Karpas-422 (cell line): ENCODE measurements at places on chromosomes 4 and X.

- no peak for DNase-seq
These were observed 117.3 kb downstream of the CHM start for GRCh38 chrX:85930099-85930498.

DNA sequence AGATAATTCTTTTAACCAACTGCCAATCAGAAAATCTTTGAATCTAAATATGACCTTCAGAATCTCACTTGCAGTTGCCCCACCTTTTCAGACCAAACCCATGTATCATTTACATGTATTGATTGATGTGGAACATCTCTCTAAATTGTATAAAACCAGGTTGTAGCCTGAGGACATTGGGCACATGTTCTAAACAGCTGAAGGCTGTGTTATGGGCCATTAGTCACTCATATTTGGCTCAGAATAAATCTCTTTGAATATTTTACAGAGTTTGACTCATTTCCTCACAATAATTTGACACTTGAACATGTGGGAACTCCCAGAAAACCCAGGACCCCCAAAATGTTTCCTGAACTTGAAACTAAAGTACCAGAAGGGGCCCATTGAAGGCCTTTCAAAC lies 58.7 kb downstream of the UGT2B10 start:
- no peak for DNase-seq

- DNase-seq: peak; percentile 91
These were observed 5.7 kb downstream of the TCEANC start for GRCh38 chrX:13658602-13659001.

GRCh38 chrX:49139713-49140112 lies 16.2 kb upstream of the GPKOW start:
- DNase-seq: no peak

- no peak for DNase-seq
These were observed 1825.1 kb upstream of the IGFBP7 start for GRCh38 chr4:58935332-58935731.

- DNase-seq: no peak
These were observed 33.6 kb upstream of the JAKMIP1 start for GRCh38 chr4:6233929-6234328.

DNA sequence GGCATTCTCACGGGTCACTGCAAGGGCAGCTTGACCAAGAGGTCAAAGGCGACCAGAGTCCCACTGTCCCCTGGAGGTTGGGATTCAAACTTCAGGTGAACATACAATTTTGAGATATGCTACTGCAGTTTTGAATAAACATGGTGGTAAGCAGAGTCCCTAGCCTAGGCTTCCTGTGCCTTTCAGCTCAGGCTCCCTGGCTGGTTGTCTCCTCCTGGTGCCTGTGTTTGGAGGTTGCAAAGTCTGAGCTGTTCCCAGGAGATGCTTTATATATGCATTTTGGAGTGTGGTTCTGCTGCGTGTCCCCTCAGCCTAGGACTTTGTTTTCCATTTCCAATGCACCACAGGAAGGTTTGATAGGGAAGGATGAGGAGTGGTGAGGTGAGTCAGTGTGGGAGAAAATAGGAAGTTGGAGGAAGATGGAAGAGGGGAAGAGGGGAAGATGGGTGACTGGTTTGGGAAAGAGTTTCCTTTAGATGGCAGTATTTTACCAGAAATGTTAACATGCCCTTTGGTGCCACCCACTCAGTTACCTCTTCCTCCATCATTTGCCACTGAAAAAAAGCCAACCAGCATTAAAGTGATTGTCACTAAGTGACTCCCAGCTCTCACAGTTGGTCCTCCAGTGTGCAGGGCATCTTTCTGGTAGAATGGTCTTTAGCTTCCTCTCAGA lies 211.7 kb upstream of the AGTR2 start:
- peak; percentile 57 for DNase-seq

- no peak for DNase-seq
These were observed 235.8 kb downstream of the TRAM1L1 start for GRCh38 chr4:116849620-116850019.

GRCh38 chr4:72314869-72315268 lies 254.2 kb downstream of the ADAMTS3 start:
- DNase-seq: no peak

DNA sequence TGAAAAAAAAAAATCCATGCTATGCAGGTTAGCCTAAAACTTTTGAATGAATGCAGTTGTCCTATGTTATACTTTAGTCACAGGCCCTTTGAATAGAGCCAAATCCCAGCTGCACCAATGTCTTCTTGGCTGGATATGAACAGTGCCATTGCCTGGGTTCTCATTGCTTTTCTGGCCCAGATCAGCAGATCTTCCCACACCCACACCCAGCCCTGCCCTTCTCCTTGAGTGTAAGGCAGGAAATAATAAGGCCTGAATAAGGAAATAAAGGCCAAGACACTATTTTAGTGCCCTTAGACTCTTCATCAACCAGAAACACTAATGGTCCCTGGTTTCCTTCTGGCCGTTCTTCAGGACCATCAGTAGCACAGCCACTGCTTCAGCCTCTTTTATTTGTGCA lies 66.6 kb downstream of the USP38 start:
- no peak for DNase-seq

- DNase-seq: peak; percentile 77
These were observed 9.1 kb downstream of the LAMTOR3 start for GRCh38 chr4:99885063-99885664.

DNA sequence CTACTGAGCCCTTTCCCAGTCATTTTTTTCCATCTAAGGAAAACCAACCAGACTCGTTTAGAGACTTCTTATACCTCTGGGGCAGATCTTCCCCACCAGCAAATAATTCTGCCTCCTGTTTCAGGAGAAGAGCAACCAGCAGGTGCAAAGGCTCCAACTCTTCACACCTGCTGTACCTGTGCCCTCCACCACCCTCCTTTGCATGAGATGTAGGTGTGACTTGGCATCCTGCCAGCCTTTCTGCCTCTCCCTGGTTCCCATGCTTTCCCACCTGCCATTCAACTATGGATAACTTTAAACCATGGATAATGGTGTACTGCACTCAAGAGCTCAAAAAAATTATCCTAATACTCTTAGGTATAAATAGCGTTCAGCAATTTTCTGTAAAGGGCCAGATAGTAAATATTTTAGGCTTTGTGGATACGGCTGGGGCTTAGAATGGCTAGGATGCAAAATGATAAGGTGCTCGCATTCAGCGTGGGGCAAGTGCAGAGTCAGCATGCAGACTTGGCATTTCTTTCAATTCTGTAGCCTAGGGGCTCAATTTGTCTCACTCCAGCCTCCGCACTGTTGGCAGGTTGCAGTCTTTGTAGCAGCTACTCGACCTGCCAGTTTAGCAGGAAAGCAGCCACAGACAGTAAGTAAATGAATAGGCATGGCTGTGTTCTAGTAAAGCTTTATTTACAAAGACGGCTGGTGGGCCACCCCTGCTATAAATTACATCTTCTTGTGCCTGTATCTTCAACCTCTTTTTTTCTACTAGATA lies 79.8 kb downstream of the HCCS start:
- DNase-seq: no peak

GRCh38 chr4:36392024-36392423 lies 110.6 kb downstream of the DTHD1 start:
- DNase-seq: no peak

DNA sequence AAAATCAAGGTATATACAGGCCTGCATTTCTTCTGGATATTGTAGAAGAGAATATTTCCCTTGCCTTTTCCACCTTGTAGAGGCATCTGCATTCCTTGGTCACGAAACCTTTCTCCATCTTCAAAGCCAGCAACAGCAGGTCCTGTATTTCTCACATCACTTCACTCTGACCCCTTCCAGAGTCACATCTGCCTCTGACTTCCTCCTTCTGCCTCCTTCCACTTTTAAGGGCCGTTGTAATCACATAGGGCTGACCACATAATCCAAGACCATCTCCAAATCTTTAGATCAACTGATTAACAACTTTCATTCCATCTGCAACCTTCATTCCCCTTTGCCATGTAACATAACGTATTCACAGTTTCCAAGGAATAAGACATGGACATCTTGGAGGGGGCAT lies 38.3 kb upstream of the NDP start:
- no peak for DNase-seq

DNA sequence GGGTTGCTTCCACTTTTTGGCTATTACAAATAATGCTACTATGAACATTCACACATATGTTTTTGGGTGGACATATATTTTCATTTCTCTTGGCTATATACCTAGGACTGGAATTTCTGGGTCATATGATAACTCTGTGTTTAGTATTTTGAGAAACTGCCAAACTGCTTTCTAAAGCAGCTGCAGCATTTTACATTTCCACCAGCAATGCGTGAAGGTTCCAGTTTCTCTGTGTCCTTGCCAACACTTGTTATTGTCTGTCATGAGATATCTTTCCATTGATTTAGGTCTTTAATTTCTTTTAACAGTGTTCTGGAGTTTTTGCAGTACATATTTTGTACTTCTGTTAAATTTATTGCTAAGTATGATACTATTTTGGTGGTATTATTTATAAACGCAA lies 48.3 kb downstream of the CLCN5 start:
- no peak for DNase-seq

DNA sequence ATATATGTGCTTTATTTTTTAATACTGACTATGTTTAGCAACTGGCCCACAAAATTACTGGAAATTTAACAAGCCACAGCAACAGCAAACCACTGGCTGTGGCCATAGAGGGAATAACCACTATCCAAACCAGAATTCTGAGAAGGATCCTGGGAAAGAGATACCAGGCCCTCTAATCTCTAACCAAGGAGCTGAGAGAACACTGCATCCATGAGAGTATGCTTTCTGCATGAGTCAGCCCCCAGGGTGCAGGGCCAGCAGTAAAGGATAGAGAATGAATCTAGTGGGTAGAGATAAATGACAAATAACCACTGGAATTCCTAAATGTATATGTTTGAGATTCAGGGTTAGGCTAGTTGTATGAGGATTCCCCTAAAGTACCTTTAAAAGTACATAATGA lies 221.8 kb downstream of the KIT start:
- no peak for DNase-seq

- peak; percentile 60 for DNase-seq
These were observed 377.1 kb upstream of the HS3ST1 start for GRCh38 chr4:11805842-11806241.

GRCh38 chr4:174332741-174333493 lies 49.2 kb downstream of the CEP44 start:
- no peak for DNase-seq

- DNase-seq: no peak
These were observed 118.5 kb upstream of the NWD2 start for GRCh38 chr4:37126051-37126450.

- DNase-seq: no peak
These were observed 991.3 kb downstream of the RAB28 start for GRCh38 chr4:12492730-12493393.

GRCh38 chr4:42543762-42544161 lies 113.1 kb downstream of the ATP8A1 start:
- no peak for DNase-seq

DNA sequence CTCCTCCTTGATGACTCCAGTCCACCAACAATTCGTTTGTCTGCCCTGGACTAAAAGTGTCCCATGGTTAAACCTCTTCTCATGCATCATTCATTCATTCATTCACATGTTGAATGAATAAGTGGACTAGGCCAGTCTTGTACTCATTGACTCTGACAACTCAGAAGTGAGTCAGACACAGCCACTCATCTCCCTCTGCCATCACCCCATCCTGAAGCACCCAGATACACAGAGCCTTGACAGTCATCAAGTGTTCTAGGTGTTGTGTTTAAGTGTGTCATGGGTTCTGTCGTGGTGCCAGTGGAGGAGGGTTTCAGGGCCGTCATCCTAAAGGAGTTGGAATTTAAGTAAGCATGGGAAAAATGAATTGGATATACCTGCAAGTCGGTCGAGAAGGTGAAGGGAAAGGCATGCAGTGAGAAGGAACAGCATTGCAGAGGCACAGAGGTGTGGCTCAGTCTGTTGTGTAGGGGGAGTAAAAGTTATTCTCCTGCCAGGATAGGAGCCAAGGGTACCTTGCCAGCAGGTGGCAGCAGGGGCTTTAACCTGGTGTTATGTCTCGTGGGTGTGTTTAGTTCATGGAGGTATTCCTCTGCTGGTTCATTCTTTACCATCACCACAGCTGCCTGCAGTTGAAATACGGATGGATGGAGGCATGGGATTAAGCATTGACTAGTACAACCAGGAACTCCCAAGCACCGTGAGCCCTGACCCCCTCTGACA lies 18.3 kb downstream of the MAGED2 start:
- DNase-seq: peak; percentile 64

DNA sequence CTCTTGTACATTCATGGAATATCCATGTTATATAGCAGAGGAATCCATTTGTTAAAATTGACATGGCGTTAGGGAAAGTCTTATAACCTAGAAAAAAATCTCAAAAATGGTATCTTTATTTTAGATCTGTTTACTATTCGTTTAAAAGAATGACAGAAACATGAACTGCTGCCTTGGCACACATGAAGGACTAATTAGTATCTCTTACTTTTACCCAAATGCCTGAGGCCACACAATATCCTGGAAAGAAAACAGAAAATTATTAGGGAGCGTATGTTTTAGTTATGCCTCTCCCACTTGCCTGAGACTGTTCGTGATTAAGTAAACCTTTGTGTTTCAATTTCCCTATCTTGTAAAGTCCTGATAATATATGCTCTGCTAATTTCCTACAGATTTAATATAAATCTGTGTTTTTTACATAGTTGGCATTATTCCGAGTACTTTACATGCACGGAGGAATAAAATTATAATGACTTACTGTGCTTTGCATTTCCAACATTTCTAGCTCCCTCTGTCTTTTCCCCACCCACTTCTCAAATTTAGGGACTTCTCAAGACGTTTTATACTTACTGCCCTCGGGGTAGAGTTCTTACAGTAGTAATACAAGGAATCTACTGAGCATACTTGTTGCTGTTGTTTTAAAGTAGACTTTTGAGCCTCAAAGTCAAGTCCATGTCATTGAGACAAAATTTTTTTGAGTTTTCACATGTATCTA lies 147.3 kb downstream of the VEGFC start:
- no peak for DNase-seq

DNA sequence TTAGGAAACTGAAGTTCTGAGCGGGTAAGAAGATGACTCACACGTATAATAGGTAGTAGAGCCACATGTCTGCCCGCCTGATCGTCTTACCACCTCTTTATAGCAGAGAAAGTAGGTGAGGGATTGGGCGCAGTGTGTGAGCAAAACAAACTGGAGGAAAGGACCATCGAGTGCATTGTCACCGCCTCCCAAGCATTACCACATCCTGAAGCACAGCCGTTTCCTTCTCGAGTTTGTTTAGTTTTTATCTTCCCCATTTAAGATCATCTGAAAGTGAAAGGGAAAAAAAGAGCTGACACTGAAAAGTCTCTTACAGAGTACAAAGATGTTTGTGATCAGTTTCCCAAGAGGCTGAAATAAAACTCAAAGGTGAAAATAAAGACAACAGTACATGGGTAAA lies 14.8 kb downstream of the PDK3 start:
- DNase-seq: no peak

GRCh38 chr4:122005064-122005755 lies 53.4 kb upstream of the TRPC3 start:
- no peak for DNase-seq

DNA sequence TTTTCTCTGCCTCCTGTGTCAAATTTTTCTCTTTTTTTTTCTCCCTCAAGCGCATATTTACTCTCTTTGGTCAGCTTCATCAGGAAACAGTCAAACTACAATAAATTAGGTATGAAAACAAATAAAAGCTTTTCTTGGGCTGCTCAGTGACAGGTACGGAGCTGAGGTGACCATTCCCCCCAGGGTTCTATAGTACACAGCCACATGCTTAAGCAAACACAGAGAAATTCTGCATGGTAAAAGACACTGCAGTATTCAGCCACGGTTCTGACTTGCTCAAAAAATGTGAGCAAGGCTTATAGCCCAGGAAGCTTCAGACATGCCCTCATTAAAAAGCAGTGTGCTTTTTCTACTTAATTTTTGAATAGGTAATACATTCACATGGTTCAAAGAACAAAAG lies 138.5 kb downstream of the GRIA3 start:
- no peak for DNase-seq
